H9 (cell line): ENCODE measurements at places on chromosomes 5 and 9. TPM values are rescaled to one million over a fixed set of nuclear protein-coding genes. Genes with fewer than 3 reads are reported as not detected.
A peak's percentile ranks its signal among the peaks of the same experiment; 100 is the strongest.

GRCh38 chr5:170438581-170438980 is 49.4 kb upstream of the KCNMB1 start:
- H3K4me1 ChIP-seq = peaks cover under 1% of the 10 kb centered on the region; the same call in 1 of the 2 replicates
- no peak overlapping the region for H3K4me3 ChIP-seq
- no peak for DNase-seq
- H3K27me3 ChIP-seq = no peaks in the 10 kb centered on the region
- H3K36me3 ChIP-seq = no peaks in the 10 kb centered on the region
- H3K27ac ChIP-seq = no peak overlapping the region

DNA sequence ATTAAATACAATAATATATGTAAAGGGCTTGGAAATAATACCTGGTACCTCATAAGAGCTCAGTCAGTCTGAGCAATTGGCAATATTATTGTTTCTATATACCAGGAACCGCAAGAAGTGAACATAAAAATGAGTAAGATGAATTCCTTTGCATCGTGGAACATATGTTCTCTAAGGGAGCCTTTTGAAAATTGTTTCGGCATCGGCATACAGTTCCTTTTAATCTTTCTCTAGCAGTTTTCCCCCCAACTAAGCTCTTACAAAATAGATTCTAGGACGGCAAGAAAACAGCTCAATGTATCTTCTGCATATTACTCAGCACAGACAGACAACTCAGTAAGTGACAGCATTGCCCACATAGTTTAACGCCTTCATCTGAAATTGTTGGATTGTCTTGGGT is 426.6 kb upstream of the WWC1 start:
- H3K27me3 ChIP-seq = no peaks in the 10 kb centered on the region
- H3K36me3 ChIP-seq = peaks cover 2% of the 10 kb centered on the region
- no peak overlapping the region for H3K27ac ChIP-seq
- no peak for DNase-seq

DNA sequence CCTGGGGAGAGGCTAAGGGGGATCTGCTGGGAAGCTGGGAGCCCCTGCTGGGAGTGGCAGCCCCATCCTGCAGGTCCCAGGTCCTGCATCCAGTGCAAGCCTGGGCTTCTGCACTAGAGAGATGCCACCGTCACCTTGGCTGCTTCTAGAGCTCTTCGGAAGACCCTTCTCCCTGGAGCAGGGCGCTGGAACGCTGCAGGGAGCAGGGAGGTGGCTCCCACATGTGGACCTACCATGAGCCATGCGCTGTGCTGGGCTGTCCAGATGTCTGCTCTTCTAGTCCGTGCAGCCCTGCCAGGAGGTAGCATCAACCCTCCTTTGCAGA is 90.9 kb upstream of the PHYKPL start:
- DNase-seq = no peak
- H3K36me3 ChIP-seq = no peaks in the 10 kb centered on the region
- H3K27me3 ChIP-seq = no peaks in the 10 kb centered on the region
- no peaks in the 10 kb centered on the region for H3K4me1 ChIP-seq

DNA sequence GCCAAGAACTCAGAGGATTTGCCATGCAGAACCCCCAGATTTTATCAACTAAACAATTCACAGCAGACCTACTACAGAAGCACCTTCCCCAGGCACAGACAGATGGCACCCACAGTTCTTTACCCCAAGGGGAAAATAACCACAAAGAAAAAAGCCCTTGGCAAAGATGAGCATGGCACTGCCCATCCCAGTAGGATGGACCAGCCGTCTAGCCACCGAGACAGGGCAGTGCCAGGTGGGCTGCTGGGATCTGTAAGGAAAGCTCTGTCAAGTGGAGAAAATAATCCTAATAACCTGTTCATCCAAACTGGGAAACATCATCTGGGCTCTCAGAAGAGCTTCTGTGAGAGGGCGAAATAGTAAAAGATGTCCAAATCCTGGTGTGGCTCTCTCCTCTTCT is 130.0 kb downstream of the COL23A1 start:
- H3K36me3 ChIP-seq = no peaks in the 10 kb centered on the region
- no peaks in the 10 kb centered on the region for H3K27me3 ChIP-seq
- H3K4me1 ChIP-seq = peaks cover 5% of the 10 kb centered on the region; the same call in 1 of the 2 replicates
- no peak overlapping the region for H3K4me3 ChIP-seq

DNA sequence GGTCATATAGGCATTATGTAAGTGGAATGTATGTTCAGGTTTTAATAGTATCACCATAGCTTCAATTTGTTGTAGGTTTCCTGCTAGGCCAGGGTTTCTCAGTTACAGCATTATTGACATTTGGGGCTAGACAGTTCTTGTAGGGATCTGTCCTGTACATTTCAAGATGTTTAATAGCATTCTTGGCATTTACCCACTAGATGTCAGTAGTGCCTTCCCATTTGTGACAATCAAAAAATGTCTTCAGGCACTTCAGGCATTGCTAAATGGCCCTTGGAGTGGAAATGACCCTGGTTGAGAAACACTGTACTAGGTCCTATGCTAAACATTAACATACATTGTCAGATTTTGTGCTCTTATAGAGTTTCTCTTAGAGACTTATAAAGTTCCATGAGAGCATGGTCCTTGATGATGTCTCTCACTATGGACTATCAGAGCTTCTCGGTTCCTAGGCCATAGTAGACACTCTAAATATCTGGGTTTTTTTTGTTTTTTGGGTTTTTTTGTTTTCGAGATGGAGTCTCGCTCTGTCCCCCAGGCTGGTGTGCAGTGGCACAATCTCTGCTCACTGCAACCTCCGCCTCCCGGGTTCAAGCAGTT is 1.4 kb downstream of the KIF20A start:
- no peaks in the 10 kb centered on the region for H3K4me1 ChIP-seq
- H3K36me3 ChIP-seq = peaks cover 58% of the 10 kb centered on the region
- H3K27me3 ChIP-seq = no peaks in the 10 kb centered on the region
- DNase-seq = no peak

DNA sequence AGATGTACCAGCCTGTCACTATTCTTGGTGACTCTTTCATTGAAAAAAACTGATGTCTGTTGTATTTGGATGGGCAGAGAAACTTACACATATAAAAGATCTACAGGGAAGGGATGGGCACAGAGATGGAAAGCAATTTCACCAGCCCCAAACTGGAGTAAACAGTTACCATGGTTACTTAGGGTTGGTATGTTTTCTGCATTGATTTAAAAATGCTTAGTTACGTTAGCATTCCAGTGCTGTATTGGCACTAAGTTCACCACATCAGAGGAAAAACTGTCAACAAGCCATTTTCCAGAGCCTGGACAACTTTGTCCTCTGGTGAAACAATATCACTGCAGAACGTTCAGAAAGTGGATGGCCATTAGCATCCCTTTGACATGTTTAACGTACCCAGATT is 28.0 kb downstream of the MARCHF3 start:
- no peak for DNase-seq
- no peaks in the 10 kb centered on the region for H3K27me3 ChIP-seq
- peaks cover 6% of the 10 kb centered on the region; the same call in 1 of the 2 replicates for H3K4me1 ChIP-seq
- H3K27ac ChIP-seq = no peak overlapping the region
- H3K36me3 ChIP-seq = no peaks in the 10 kb centered on the region

DNA sequence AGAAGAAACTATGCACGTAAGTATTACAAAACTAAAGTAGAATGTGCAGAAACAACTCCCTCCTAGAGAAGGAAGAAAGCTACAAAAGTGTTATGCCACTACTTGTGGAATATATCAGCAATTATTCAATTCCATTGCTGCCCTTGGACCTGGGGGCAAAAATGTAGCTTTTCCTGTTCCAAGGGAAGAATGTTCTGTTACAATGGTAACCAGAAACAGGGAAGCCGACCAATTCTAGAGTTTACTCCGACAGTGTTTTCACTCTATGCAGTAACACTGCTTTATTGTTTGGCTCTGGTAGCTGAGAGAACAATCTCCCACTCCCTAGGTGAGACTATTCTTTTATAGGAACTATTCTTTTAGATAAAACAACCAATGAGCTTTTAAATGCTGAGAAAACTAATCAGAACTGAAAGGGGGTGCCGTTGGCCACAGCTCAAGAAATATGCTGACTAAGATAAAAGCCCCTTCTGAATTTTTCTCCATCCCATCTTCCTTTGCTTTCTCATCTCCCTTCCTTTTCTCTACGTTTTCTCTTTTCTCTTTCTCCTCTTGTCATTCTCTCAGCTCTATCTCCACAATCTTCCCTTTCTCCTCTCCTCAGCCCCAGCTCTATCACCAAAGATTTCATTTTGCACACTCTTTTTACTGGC is 54.1 kb downstream of the SLC1A3 start:
- H3K4me3 ChIP-seq = no peak overlapping the region
- H3K27me3 ChIP-seq = no peaks in the 10 kb centered on the region
- peaks cover 2% of the 10 kb centered on the region; the same call in 1 of the 3 replicates for H3K36me3 ChIP-seq
- H3K4me1 ChIP-seq = peaks cover 5% of the 10 kb centered on the region; the same call in 1 of the 2 replicates
- no peak overlapping the region for H3K27ac ChIP-seq
- no peak for DNase-seq

Gene MAMDC2
- 4.6 TPM in 2 replicates for total RNA-seq

- no peaks in the 10 kb centered on the region for H3K36me3 ChIP-seq
- H3K27ac ChIP-seq = no peak overlapping the region
- H3K27me3 ChIP-seq = no peaks in the 10 kb centered on the region
- H3K4me3 ChIP-seq = no peak overlapping the region
- H3K4me1 ChIP-seq = no peaks in the 10 kb centered on the region
These were observed 178.7 kb downstream of the CEMIP2 start for GRCh38 chr9:71589612-71590011.

GRCh38 chr5:6909901-6910300 is 196.7 kb downstream of the TENT4A start:
- no peaks in the 10 kb centered on the region for H3K4me1 ChIP-seq
- H3K27me3 ChIP-seq = no peaks in the 10 kb centered on the region
- H3K36me3 ChIP-seq = no peaks in the 10 kb centered on the region
- DNase-seq = no peak

DNA sequence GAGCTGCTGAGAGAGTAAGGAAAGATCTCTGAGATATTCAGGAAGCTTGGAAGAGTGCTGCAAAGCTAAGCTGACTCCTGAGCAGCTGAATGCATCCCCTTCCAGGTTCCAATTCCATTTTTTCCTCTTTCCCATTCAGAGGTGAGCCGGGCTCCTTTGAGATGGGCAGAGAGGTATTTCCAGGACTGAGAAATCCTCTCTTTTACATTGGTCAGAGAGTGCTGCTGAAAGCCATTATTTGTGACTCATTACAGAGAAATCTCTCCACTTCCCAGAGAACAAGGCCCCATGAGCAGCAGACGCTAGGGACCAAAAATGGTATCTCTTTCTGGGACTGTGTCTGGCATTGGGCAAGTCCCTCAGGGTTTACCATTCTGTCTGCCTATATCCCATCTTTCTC is 3.7 kb downstream of the MCTP1 start:
- peak; percentile 78 for DNase-seq
- no peaks in the 10 kb centered on the region for H3K36me3 ChIP-seq

GRCh38 chr5:16550316-16550952 is 66.4 kb downstream of the RETREG1 start:
- no peaks in the 10 kb centered on the region for H3K27me3 ChIP-seq
- H3K4me1 ChIP-seq = no peaks in the 10 kb centered on the region
- H3K27ac ChIP-seq = no peak overlapping the region
- H3K4me3 ChIP-seq = no peak overlapping the region

DNA sequence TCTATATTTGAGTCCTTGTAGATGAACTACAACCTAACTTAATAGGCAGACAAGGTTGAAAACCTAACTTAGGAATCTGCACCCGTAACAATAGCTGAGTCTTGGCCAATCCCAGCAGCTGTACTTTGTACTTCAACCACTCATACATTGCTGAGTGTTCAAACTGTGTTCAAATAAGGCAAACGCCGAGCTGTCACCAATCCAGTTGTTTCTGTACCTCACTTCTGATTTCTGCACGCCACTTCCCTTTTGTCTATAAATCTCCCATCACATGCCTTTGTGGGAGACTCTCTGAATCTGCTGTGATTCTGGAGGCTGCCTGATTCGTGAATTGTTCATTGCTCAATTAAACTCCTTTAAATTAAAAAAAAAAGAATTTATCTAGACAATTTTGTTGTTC is 167.8 kb upstream of the TUT7 start:
- H3K4me1 ChIP-seq = no peaks in the 10 kb centered on the region
- no peak overlapping the region for H3K27ac ChIP-seq
- H3K4me3 ChIP-seq = no peak overlapping the region
- no peaks in the 10 kb centered on the region for H3K27me3 ChIP-seq
- no peaks in the 10 kb centered on the region for H3K36me3 ChIP-seq
- DNase-seq = no peak

Gene SMIM27
- 12.2 and 15.7 TPM in 2 replicates for total RNA-seq

Gene TAF11L5
- total RNA-seq = not detected in 2 replicates

- no peak overlapping the region for H3K4me3 ChIP-seq
- DNase-seq = no peak
- no peaks in the 10 kb centered on the region for H3K27me3 ChIP-seq
- no peak overlapping the region for H3K27ac ChIP-seq
- peaks cover 2% of the 10 kb centered on the region; the same call in 2 of the 3 replicates for H3K36me3 ChIP-seq
These were observed 3.5 kb upstream of the KCNN2 start for GRCh38 chr5:114358329-114358728.

DNA sequence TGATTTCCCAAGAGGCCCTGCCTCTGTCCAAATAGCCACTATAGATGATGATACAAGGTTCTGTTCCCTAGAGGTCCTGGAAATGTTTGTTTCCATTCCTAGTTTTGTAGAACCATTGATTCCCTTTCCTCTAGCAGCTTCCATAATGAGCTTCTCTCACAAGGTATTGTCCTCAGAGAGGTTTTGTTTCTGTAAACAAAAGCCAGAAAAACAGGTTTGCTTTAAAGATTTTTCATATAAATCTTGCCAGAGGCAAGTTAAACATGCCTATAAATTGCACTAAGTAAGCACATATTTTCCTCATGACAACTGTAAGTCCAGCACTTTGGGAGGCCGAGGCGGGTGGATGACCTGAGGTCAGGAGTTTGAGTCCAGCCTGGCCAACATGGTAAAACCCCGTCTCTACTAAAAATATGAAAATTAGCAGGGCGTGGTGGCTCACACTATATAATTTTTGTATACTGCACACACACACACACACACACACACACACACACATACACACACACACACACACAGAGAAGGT is 1787.7 kb downstream of the EFNA5 start:
- no peak overlapping the region for H3K4me3 ChIP-seq
- no peaks in the 10 kb centered on the region for H3K36me3 ChIP-seq
- no peak overlapping the region for H3K27ac ChIP-seq
- no peak for DNase-seq
- no peaks in the 10 kb centered on the region for H3K27me3 ChIP-seq
- H3K4me1 ChIP-seq = no peaks in the 10 kb centered on the region

GRCh38 chr5:151345808-151346478 is 1.4 kb downstream of the SLC36A2 start:
- no peak overlapping the region for H3K27ac ChIP-seq
- peaks cover 3% of the 10 kb centered on the region; the same call in 1 of the 2 replicates for H3K4me1 ChIP-seq
- no peaks in the 10 kb centered on the region; the same call in 1 of the 2 replicates for H3K27me3 ChIP-seq

DNA sequence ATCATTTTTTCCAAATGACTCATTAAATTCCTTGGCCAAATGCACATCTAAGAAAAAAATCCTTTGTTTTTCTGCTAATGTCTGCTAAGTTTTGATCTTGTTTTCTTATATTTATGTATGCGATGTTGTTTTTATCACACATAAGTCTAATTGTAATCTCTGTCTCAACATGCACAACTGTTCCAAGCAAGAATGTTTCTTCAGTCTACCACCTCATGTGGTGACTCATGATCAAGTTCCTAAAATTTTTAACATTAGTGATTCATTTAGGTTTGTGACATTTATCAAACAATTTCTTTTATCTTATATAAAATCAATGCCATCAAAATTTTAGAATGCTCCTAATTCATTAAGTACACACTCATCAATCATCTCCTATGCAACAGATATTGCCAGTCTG is 763.9 kb upstream of the FAM174A start:
- no peaks in the 10 kb centered on the region for H3K36me3 ChIP-seq
- no peaks in the 10 kb centered on the region for H3K4me1 ChIP-seq
- no peak overlapping the region for H3K27ac ChIP-seq
- DNase-seq = no peak

- H3K4me3 ChIP-seq = no peak overlapping the region
- H3K4me1 ChIP-seq = no peaks in the 10 kb centered on the region
- no peak for DNase-seq
- H3K27ac ChIP-seq = no peak overlapping the region
These were observed 239.0 kb downstream of the FSTL4 start for GRCh38 chr5:133373121-133373870.

Gene ENTPD8
- 0.77 and 0.90 TPM in 2 replicates for total RNA-seq

Gene CEL
- total RNA-seq = 3.6 and 4.0 TPM in 2 replicates
